ENCODE measurements at places on chromosomes 4 and X.

GRCh38 chr4:187921946-187922623 is 73.5 kb upstream of the ZFP42 start:
- ATAC-seq: no peak

DNA sequence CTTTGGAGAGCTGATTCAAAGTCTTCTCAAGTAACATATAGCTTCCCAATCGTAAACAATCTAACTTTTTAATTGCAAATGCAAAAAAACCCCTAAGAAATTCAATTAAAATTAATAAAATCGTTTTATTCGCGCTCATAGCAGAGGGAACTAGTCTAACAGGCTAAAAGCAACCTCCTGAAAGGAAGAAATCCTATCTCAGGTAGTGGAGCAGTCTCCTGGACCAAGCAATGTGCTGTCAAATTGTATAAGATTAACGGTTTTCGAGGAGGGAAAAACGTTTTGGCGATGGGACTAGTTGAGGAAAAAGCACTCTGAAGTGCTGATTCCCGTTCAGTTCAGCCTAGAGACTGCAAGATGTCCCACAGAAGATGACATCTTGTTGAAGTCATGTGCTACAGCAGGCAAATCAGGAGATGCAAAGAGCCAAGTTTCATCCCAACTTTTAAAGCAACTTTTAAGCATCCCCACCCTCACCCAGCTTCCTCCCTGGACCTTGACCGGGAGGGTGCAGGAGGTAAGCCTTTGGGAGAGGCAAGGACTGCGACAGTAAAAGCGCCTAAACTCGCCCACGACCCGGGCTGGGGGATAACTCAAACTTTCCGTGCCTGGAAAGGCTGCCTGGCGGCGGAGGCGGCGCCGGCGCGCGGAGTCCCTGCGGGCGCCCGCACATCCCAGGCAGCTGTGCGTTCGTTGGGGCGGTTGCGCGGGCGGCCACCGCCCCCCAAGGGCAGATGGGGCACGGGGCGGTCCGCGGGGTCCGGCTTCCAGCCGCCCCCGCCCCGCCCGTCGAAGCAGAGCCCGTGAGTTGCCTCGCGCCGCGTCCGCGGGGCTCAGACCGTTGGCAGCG is 784 bp downstream of the MAP7D3 start:
- ATAC-seq: peak; percentile 47

GRCh38 chr4:170017252-170017651 is 8.9 kb downstream of the MFAP3L start:
- no peak for ATAC-seq

GRCh38 chr4:44150091-44150576 is 298.5 kb downstream of the KCTD8 start:
- no peak for ATAC-seq

- no peak for ATAC-seq
These were observed 4.0 kb upstream of the PDGFRA start for GRCh38 chr4:54224996-54225597.

DNA sequence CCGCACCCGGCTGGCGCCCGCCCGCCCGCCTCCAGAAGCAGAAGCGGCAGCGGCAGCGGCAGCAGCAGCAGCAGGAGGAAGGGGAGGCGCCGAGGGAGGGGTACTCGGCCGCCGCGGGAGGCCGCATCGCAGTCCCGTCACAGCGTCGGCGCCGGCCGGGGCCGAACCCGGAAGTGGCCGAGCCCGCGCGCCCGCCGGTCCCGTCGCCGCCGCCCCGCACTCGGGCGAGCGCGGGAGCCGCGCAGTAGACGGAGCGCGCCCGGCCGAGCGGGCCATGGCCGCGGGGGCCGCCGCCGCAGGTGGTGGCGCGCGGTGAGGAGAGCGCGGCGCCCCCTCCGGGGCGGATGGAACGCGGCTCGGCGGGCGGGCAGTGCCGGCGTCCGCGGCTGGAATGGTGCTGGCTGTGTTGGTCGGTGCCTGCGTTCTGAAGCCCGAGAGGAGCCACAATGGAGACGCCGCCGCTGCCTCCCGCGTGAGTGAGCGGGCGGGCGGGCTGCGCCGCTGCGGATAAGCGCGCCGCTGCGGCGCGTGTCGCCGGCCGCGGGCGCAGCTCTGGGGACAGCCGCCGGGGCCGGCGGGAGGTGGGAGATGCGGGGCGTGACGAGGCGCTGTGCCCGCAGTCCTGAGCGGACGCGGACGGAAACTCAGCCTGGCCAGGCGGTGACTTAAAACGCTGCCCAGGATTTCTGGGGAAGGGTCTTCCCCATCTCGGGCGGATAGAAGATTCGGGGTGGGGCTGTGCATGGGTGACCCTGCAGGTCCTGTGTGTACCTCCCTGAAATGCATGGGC is at the start of gene KLHL2:
KLHL2 (plus strand) TSS at position 131 of the 790 bp plus-strand sequence; CDS start at position 447, 316 bp downstream.
- ATAC-seq: peak; percentile 98

- ATAC-seq: no peak
These were observed 651.1 kb downstream of the ANKRD50 start for GRCh38 chr4:124061413-124061812.

GRCh38 chr4:75135068-75135825 is 202.3 kb downstream of the PARM1 start:
- no peak for ATAC-seq

DNA sequence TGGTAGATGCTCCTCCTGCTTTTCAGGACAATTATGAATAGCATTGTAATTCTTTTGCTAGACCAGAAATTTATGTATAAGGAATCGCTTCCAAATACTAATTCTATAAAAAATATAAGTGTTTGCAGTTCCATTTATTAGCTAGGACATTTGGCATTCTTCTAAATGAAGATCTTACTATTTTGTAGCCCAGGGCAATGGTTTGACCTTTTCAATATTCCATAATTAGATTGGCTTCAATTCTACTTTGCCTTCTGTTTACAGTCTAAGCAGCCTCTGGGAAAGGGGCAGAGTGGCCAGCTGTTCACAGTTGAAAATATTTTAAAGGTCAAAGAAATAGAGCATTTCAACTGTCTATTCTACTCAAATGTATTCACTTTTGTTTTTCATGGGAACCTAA is 912.1 kb upstream of the GRIA3 start:
- no peak for ATAC-seq

DNA sequence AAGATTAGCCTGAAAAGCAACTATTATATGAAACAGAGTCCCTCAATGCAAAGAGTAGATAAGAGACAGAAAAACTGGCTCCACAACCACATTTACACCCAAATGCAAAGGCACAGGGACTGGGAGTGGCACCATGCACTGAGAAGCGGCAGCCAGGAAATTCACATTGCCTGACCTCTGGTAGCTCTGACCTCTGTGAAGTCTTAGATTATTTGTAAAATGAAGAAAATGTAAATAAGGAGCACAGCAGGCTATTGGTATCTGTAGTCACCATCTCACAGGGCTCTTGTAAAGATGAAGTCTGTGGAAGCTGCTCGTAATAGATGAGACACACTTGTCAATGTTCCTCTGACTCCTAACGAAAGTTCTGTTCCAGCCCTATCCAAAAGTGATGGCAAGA is 69.7 kb downstream of the FAT1 start:
- ATAC-seq: no peak

DNA sequence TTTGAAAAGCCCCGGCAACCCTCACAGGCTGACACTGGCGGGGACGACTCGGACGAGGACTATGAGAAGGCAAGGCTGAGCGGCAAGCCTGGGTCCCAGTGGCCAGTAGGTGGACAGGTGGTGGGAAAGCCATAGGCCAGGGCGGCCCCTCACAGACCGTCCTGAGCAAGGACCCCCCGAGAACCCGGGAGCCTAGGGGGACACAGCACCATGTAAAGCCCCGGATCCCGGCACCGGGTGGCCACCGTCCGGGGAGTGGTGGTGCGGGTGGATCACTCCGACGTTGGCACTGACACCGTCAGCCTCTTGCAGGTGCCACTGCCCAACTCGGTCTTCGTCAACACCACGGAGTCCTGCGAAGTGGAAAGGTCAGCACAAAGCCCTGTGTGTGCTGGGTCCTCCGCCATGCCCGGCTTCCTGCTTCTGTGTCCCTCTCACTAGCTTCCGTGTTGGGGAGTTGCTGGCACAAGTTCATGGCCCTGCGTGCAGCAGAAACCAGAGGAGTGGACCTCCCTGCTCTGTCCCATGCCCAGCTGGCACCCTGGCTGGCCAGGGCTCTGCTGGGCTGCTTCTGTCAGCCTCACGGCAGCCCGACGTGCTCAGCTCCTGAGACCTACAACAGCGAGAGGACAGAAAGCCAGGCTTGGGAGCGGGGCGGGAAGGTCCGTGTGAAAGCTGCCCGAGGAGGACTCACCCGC is 11.9 kb upstream of the ADD1 start:
- no peak for ATAC-seq

DNA sequence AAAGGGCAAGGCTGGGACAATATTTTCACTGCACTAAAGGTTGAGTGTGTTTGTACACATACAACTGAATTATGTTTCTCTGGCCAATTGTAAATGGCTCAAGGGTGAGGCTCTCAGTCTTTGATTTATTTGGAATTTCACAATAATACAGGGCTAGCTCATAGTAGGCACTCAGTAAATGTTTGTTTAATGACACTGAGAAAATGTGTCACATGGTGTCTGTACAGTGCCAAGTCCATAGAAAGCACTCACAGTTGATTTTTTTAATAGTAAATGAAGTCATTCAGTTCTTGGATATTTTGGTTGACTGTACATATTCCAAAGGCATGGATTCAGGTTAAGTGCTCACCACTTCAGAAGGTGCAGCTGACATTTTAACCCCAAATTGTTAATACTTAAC is 176.4 kb downstream of the IL1RAPL2 start:
- no peak for ATAC-seq

DNA sequence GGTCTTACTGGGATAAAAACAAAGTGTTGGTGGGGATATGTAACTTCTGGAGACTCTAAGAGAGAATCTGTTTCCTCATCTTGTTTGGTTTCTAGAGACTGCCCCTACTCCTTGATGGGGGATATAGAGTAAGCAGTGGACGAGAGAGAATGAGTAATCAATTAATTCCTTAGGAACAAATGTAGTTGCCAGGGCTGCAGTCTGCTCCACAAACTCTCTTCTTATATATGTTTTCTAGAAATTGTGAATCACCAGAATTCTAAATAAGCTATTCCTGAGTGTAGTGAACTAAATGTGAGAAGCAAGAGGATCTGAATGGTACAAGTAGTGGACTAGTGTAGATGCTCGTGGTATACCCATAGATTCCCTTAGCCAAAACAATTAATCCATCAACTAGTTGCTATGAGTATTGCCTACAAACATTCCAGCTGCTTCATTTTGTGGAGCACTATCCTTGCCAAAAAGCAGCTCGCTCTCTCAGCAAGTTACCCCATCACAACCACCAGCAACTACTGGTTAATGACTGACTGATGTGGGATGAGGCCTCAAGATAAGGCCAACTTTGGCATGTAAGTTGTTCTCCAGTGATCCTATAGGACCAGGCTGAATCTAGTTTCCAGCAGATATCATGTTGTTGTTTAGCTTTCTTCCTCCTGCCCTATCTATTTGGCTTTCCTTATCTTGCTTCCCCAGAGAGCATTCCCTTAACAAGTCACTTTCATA is 273.0 kb downstream of the SLC7A11 start:
- ATAC-seq: no peak

DNA sequence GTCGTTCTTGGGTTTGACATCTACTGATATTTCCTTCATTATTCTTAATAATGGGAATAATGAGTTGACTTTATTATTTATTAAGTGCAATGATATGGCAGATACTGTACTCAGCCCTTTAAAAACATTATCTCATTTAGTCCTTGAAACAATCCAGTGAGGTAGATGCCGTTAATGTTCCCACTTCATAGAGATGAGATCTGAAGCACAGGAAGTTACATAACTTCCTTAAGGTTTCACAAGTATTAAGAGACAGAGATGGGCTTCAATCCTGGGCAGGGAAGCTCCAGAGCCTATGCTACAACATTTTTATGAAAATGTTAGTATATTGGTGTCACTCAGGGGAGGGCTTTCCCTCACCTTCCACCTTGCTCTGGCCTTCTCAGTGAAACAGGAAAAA is 9.7 kb upstream of the KLHL13 start:
- ATAC-seq: no peak

- no peak for ATAC-seq
These were observed 124.0 kb upstream of the UNC5C start for GRCh38 chr4:95672811-95673210.

GRCh38 chr4:47615385-47615784 is 130.3 kb downstream of the ATP10D start:
- ATAC-seq: no peak

GRCh38 chr4:82629238-82630000 is 67.6 kb upstream of the TMEM150C start:
- peak; percentile 55 for ATAC-seq

DNA sequence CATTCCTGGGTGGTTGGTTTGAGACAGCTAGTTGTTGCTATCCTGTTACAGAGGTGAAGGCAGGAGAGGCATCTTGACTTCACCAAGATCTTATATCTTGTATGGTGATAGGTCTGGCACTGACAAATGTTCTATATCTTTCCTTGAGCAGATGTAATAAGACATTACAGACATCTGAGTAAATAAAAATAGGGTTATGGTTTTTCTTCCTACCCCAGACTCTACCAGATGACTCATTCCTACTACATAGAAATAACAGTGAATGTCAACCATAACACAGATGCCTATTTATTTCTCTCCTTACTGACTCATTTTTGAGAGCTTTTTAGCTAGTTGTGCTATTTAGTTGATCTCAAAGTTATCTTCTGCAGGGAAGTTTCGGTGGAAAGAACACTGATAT is 21.9 kb downstream of the HNRNPH2 start:
- no peak for ATAC-seq

DNA sequence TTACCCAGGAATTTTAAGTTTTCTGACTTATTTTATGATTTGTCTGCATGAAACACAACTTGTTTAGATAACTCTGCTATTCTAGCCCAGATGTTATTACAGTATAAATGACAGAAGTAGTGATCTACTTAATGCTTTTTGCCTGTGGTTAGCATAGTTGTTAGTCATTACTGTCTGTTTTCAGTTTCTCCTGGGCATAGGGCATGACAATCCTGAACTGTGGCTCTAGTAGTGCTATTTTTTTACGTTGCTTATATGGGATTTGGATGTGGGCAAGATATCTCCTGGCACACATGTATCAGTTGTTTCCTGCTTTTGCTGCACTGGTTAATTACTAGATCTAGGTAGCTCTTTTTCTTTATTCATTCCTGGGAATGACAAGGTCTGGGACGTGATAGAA is 1005.8 kb downstream of the PCDH18 start:
- ATAC-seq: no peak

- no peak for ATAC-seq
These were observed 5.1 kb downstream of the ANXA3 start for GRCh38 chr4:78556665-78557064.

DNA sequence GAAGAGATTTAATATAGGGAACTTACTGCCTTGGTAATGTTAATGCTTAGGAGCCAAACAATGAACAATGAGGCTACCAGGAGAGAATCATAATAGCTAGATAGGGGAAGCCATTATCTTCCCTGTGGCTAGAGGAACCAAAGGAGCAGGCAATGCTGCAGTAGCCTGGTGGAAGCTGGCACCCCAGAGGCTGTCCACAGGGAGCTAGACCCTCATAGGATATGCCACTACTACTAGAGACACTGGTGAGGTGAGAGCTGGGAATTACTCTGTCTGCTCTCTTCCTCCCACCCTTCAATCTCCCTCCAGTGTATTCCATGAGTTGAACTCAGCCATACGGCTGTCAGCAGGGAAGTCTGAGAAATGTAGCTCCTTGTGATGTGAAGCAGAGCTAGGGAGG is 601.4 kb downstream of the KCNIP4 start:
- no peak for ATAC-seq
